ENCODE measurements at places on chromosomes 16 and 17.

- no peak for DNase-seq
These were observed 189.4 kb downstream of the WWOX start for GRCh38 chr16:78288888-78289287.

GRCh38 chr16:20829536-20829935 is 23.2 kb downstream of the REXO5 start:
- DNase-seq, result peak; percentile 71

DNA sequence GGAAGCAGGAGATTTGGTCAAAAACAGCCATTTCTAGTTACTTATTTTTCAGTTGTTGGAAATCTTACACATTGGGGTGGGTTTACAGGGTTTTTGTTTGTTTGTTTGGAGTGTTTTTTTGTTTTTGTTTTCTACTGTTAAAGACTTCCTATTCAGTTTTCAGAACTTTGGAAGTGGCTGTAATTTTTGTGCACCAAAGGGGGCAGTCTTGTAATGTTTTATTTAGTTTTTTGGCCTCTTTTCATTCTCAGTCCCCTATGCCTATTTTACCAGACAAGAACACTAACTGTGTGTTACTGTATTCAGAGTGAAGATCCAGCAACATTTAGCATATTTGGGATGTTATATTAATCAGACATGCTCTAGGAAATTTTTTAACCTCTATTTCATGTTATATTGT is 20.6 kb downstream of the TPPP3 start:
- peak; percentile 50 for DNase-seq

DNA sequence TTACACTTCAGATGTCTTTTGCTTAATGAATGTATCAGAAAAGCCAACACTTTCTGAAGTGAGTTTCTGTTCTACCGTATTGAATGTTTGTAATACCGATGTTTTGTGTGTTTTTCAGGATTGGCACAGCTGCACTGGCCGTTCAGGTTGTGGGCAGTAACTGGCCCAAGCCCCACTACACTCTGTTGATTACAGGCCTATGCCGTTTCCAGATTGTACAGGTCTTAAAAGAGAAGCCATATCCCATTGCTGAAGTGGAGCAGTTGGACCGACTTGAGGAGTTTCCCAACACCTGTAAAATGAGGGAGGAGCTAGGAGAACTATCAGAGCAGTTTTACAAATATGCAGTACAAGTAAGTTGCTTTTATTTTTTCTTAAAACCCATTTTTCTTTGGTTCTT is 4.7 kb upstream of the ABCC11 start:
- no peak for DNase-seq

- DNase-seq, result no peak
These were observed 17.1 kb downstream of the C1QTNF1 start for GRCh38 chr17:79041041-79041570.

DNA sequence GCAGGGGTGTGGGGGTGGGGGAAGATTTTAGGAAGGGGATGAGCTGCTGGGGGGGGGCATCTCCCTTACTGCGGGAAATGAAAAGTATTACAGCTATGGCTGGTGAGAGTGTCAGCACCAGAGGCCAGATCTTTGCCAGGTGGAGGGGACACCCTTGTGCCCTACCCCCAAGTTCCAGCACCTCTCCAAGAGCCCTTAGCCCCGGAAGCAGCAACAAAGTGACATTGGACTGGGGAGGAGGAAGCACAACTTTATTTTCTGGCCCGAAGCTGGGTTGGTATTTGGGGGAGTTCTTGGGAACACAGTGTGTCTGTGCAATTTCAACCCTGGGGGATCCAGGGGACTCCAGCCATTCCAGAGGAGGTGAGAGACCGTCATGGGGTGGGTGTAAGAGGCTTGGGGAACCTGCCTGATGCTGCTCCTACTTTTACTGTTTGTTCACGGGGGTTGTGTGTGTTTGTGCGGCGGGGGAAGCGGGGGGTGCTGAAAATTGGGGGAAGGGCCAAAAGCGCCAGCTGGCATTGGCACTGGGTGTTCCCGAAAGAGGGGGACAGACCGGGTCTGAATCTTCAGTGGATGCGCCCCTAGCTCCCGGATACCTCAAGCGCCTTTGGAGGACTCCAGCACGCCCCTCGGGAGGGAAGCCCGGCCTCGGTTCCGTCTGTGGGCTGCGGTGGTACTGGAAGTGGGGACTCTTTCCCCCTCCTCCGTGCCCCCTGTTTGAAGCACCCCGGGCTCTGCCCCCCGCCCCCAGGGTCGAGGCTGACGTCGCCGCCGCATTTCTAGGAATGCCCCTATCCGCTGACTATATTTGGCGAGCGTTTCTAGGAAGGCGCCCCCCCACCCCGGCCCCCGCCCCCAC is 230.3 kb downstream of the MRTFB start:
- no peak for DNase-seq

DNA sequence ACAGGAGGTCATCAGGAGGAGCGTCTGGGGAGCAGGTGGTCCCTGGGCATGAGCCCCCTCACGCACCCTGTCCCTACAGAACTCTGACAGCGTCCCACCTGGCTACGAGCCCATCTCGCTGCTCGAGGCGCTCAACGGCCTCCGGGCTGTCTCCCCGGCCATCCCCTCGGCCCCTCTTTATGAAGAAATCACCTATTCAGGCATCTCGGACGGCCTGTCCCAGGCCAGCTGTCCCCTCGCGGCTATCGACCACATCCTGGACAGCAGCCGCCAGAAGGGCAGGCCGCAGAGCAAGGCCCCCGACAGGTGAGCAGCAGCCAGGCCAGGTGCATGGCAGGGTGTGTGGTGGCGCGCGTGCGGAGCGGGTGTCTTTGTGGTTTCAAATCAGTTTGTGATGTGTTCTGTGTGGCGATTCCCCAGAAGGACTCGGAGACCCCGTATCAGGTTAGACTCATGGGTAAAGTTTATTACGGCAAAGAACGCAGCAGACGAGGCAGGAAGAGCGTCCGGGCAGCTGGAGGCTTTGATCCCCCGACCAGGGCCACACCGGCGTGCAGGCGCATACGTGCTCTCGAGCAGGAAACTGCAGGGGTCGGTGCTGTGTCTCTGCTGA is 11.8 kb upstream of the NUDT16L1 start:
- no peak for DNase-seq

GRCh38 chr16:50068550-50068949 is 2.8 kb downstream of the HEATR3 start:
- DNase-seq, result no peak

GRCh38 chr16:68664297-68664696 is 19.2 kb downstream of the CDH3 start:
- no peak for DNase-seq

GRCh38 chr17:33725675-33726271 is 432.7 kb upstream of the ASIC2 start:
- DNase-seq, result peak; percentile 31

- peak; percentile 50 for DNase-seq
These were observed 30.5 kb downstream of the CPPED1 start for GRCh38 chr16:12773221-12773620.

DNA sequence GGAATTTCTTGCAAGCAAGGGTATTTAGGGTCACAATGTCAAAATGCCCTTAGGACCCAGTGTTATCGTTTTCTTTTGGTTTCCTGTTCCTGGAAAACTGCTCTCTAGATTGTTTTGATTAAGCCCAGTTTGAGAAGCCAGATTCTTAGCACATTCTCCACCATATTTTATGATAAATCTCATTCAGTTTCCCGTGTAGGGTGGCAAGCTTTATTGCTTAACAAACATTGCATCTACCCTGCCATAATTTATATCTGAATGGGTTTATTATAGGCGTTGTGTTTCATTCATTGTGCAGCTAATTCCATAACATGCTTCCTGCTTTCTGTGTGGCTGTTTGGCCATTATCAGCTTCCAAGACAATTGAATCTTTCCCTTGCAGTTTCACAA is 389.1 kb upstream of the DYNLRB2 start:
- DNase-seq, result no peak

DNA sequence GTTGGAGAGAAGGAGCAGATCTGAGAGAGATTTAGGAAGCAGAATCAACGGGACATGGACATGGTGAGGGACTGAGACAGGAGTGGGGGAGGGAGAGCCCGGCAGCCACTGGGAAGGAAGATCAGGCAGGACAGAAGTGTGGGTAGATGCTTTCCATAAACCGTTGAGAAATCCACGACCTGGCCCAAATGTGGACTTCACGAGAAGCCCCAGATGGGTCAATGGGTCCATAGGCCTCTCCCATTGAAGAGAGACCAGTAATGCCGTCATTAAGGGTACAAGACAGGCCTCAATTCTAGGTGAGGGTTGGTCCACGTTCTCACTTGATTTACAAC is 530 bp upstream of the CCL22 start:
- DNase-seq, result no peak

DNA sequence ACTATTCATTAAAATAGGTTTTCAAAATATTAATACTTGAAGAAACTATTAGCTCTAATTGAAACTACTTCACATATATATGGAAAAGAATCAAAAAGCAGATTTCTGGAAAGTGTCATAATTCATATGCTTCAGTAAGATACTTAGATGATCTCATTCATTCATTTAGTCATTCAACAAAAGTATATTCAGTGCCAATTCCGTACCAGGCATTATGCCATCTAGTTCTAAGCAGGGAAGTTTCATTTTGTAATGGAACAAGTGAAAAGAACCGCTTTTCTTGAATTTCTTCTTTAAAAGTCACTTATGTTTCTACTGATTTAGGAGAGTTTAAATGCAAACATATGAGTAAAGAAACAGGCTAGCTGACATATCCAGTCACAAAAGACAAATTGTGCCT is 118.3 kb upstream of the FAM20A start:
- no peak for DNase-seq

DNA sequence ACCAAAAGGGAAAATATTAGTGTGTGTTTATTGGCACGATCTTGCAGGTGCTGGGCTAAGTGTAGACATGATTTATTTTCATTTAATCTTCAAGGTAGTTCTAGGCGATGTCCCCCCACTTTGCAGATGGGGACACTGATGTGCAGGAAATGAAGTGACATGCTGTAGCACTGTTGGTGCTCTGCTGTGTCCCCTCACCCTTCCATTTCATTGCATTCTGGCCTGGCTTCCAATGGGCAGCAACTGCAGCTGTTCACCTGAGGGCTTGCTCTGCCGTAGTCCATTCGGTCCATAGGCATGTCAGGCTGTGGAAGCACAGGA is 123.9 kb downstream of the PRKCB start:
- no peak for DNase-seq

DNA sequence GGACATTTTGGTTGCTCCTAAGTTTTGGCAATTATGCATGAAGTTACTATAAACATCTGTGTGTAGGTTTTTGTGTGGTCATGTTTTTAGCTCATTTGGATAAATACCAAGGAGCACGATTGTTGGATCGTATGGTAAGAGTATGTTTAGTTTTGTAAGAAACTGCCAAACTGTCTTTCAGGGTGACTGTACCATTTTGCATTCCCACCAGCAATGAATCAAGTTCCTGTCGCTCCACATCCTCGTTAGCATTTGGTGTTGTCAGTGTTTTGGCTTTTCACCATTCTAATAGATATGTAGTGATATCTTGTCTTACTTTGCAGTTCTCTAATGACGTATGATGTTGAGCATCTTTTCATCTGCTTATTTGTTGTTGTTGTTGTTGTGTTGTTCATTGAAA is 20.2 kb downstream of the TENT4B start:
- DNase-seq, result no peak

DNA sequence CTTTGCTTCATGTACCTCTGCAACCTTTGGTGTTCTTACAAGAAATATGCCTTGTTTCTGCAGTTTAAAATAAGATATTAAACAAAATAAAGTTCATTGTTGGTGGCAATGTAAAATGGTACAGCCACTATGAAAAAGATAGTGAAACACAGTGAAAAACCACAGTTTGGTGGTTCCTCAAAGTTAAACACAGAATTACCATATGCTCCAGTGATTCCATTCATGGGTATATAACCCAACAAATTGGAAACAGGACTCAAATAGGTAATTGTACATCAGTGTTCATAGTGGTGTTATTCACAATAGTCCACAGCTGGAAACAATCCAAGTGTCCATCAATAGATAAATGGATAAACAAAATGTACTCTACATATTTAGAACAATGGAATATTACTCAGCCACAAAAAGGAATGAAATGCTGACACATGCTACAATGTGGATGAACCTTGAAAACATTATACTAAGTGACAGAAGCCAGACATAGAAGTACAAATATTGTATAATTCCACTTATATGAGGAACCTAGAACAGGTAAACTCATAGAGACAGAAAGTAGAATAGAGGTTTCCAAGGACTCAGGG is 49.2 kb downstream of the CUEDC1 start:
- DNase-seq, result no peak

DNA sequence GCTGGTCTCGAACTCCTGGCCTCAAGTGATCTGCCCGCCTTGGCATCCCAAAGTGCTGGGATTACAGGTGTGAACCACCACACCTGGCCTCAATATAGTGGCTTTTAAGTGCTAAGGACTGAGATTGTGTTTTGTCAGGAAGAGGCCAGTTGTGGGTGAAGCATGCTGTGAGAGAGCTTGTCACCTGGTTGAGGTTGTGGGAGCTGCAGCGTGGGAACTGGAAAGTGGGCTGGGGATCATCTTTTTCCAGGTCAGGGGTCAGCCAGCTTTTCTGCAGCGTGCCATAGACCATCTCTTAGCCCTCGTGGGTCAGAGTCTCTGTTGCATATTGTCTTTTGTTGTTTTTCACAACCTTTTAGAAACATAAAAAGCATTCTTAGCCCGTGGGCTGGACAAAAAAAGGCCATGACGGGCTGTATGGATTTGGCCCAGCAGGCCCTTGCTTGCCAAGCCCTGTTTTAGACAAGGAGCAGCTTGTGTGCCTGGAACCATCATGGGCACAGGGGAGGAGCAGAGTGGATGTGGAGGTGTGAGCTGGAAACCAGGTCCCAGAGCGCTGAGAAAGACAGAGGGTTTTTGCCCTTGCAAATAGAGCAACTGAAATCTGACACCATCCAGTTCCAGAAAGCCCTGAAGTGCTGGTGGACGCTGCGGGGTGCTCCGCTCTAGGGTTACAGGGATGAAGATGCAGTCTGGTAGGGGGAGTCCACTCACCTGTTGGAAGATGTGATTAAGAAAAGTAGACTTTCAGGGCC is 5.5 kb downstream of the BIRC5 start:
- DNase-seq, result no peak

GRCh38 chr17:19004421-19005136 is at the start of gene FAM83G:
Gene FAM83G, minus strand, starts transcription at chr17:19004764. Its CDS starts 723 bp downstream, at chr17:19004041.
- DNase-seq, result peak; percentile 64

Data from hematopoietic multipotent progenitor cell treated with erythropoietin and hydrocortisone succinate and interleukin-3 and kit ligand, for 8 days (in vitro differentiated cells).